Stimulated activated CD4-positive, alpha-beta T cell treated with anti-CD3 and anti-CD28 coated beads, Interleukin-15, amount 100 ng/mL, for 1 hour (primary cell): ENCODE measurements at places on chromosomes 11 and 22.

GRCh38 chr11:85695546-85695945, 9.6 kb upstream of the CCDC89 start:
- DNase-seq = no peak

GRCh38 chr11:725624-726202, 19.7 kb downstream of the EPS8L2 start:
- no peak for DNase-seq

GRCh38 chr11:113521737-113522517, 46.7 kb upstream of the DRD2 start:
- DNase-seq = no peak

DNA sequence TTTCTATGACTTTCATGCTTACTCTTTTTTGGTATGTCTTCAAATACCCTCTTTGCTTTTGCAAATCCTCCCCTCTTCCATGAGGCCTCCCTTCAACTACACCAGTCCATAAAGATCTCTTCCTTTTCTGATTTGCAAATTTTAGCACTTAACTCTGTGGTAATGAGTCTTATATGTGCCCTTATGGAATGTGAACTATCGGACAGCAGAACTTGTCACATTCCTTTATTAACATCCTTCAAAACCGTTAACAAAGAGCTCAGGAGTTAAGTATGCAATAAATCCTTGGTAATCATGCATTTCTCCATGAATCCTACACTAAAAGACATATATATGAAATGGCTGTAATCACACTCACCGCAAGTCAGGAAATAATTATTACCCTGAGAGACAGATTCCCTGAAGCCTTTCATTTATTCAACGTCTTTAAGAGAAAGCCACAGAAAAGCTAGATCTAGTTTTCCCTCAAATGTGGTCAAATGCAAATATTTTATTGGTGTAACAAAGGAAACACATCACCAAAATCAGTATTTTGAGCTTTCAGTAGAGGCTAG, 7.4 kb downstream of the CLNS1A start:
- DNase-seq = no peak

- DNase-seq = no peak
Observed at GRCh38 chr11:124199702-124200101, 16.6 kb downstream of the OR10D3 start.

DNA sequence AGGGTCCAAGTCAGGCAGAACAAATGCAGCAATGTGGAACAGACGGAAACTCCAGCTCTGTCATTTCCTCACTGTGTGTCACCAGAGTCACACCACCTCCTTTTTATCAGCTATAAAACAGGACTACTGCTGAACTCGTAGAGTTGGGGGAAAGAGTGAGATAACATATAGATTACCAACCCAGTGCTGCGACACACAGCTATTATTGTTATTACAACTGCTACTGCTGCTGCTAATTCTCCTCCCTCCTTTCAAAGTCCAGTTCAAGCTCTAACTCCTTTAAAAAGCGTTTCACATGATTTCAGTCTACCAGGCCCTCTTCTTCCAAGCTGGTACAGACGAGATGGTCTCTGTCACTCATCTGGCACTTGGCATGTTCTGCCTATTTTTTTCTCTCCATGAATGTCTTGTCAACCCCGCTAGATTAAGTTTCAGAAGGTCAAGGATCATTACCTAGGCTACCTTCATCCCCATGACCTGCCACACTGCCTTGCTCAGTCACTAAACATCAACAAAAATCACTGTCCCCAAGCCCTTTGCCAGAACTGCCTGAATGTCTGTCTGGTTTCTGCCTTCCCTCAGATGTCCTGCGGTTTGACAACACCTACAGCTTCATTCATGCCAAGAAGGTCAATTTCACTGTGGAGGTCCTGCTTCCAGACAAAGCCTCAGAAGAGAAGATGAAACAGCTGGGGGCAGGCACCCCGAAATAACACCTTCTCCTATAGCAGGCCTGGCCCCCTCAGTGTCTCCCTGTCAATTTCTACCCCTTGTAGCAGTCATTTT, 3.7 kb upstream of the MTFP1 start:
- DNase-seq = no peak

GRCh38 chr11:121964591-121964990, 151.4 kb downstream of the BLID start:
- no peak for DNase-seq

- DNase-seq = no peak
Observed at GRCh38 chr22:22392131-22392530, 116.4 kb downstream of the ZNF280B start.

GRCh38 chr11:96116376-96116775, 192.5 kb upstream of the MTMR2 start:
- DNase-seq = no peak

DNA sequence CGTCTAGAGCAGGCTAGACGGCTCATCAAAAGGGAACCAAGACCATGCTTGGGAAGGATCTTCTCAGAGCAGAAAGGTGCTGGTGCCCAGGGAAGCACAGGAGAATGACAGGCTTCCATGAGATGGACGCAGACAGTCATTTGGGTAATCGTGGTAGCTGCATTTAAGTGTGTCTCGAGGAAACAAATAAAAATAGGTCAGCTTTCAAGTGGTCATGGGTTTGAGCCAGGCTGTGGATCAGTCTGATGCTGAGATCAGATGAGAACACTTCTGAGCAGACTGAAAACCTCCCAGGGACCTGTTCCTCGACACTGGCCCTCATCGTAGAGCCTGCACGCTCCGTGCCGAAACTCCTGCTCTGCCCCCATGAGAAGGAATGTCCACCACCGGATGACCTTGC, 4.7 kb downstream of the CARS1 start:
- DNase-seq = no peak

DNA sequence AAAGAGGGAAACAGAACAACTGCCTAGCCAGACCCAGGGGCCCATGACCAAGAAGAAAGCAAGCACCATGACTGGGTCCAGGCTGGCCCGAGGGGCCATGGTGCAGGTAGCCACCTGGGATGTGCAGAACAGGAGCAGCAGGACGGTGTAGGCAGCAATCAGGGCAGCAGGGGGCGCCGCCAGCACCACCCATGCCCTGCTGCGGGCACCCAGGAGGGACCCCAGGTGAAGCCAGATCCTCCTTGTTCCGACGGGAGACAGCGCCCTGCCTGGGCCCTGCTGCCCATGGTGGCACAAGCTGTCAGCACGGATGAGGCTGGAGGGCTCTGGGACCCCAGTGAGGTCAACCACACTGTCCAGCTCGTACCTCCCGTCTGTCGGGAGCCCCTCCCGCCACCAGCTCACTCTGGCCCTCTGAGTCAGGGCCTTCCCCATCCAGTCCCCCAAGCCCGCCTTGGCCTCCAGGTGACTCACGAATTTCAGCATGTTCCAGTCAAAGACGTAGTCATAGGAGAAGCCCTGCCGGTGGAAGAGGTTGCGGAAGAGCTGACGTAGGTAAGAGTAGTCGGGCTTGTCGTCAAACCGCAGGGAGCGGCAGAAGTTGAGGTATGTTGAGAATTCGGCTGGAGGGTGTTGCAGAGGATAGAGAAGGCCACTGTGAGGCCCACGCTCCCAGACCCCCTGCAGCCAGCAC, 18.8 kb downstream of the CSNK1E start:
- DNase-seq = no peak

- DNase-seq = no peak
Observed at GRCh38 chr11:31340903-31341572, 28.5 kb downstream of the DCDC1 start.

- no peak for DNase-seq
Observed at GRCh38 chr11:78270971-78271370, 82.3 kb downstream of the USP35 start.
